ENCODE measurements at places on chromosomes 2 and 18.

DNA sequence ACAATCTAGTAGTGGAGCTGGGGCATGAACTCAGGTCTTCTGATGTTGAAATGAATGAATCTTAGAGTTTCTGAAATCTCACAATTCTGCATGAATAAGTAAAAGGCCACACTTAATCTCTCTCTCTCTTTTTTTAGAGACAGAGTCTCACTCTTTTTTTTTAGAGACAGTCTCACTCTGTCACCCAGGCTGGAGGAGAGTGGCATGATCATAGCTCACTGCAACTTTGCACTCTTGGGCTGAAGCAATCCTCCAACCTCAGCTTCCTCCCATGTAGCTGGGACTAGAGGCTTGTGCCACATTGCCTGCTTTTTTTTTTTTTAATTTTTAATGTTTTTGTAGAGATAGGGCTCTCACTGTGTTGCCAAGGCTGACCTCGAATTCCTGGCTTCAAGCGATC, 68.9 kb upstream of the THOC1 start:
- DNase-seq, result no peak

GRCh38 chr2:31138037-31138962, at the start of gene GALNT14:
Gene GALNT14, minus strand, starts transcription at chr2:31138440. Its CDS starts 354 bp downstream, at chr2:31138086.
- DNase-seq, result no peak

GRCh38 chr2:12286347-12286746, 430.4 kb upstream of the TRIB2 start:
- DNase-seq, result no peak

- no peak for DNase-seq
These were observed 168.8 kb downstream of the CDCA7 start for GRCh38 chr2:173523497-173523896.

- DNase-seq, result no peak
These were observed 14.3 kb downstream of the SULT1C4 start for GRCh38 chr2:108392029-108392428.

DNA sequence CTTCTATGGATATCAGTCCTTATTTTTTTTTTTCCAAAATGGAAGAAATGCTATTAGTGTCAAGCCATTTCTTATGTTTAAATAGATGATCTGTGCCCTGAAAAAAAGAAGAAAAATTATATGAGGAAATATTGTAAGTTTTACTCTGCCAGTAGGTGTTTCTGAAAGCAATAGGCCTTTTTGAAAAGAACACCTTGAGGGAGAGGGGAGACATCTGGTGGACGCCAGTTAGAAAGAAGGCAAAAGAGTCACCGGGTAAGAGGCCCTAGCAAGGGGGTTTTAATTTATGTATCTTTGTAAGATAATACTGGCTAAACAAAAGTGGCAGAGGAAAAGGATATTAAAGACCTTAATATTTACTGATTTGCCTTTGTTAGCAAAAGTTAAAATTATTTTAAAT, 56.1 kb downstream of the DYNAP start:
- no peak for DNase-seq

- peak; percentile 39 for DNase-seq
These were observed 1.0 kb upstream of the HDAC4 start for GRCh38 chr2:239401881-239402233.

DNA sequence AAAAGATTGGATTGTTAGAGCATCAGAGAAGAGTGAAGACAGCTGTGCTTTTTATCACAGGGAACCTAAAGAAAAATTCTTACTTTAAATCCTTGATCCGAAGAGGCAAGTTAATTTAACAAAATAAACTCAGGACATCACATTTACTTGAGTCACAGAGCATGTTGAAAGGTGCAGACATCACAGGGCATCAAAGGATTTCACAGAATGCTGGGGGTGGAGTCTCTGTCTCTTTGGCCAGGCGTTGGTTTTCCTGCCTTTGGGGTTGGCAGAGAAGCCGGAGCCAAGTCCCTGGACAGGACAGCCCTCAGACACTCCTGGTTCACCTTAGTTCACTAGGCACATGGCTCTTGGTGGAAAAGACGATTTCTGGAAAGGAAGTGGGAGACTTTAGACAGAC, 56.3 kb downstream of the SH3RF3 start:
- DNase-seq, result no peak

DNA sequence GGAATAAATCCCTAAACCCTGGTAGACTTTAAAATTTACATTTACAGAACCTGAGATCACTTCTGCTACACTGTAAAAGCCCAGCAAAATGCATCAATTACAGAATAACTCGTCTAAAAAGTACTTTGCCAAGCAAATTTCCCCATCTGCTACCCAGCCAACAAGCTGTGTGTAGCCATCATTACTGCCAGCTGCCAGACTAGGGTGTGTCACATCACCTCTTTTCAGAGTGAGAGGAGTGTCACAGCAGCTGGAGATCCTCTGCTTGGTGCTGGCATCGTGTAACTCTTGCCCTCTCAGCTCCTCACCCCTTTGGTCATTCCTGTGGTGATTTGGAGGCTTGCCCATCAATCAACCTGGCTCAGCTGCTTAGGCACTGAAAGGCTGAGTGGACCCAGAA, 340.4 kb upstream of the MMADHC start:
- no peak for DNase-seq

DNA sequence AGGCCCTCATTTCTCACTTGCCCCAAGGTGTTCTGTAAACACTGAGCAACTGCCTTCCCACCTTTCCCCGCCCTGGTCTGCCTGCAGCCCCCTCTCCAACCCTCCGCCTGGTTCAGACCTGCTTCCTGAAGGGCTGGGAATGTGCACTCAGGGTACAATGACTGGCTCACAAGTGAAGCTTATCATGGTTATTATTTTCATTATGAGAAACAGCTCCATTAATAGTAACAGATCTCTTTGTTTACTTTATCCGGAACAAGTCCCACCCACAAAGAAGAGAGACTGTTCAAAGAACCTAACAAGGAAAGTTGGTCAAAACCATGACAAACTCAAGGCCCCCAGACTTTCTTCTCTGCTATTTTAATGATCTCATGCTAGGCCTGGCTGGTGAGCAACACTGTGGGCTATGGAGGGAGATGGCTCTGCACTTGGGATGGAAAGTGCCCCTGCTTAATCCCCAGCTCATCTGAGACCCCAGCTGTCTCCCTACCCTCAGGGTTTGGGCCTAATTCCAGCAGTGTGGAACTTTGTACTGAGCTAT, 36.7 kb downstream of the ARHGAP25 start:
- no peak for DNase-seq

GRCh38 chr2:240644859-240645301, 19.6 kb downstream of the GPR35 start:
- DNase-seq, result no peak

- no peak for DNase-seq
These were observed 997.9 kb downstream of the TSN start for GRCh38 chr2:122753336-122753735.

- DNase-seq, result no peak
These were observed 74.9 kb upstream of the CELF4 start for GRCh38 chr18:37640504-37640903.

DNA sequence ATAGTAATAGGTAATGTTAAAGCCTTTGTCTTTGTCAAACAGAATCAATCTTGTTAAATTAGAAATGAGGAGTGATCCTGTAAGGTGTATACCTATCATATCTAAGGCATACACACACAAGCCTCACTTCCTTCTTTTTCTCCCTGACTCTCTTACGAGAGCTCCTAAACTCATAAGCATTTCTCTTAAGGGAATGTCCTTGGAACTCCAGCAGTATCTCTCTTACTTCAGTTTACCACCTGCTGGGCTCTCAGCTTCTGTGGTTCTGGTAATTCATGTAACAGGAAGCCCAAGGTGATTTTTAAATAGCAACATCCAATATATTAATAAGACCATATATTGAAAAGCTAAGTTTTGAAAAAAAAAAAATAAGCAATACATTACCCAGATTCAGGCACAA, 85.9 kb downstream of the UBE2E3 start:
- DNase-seq, result no peak

- no peak for DNase-seq
These were observed 27.7 kb downstream of the ITGA6 start for GRCh38 chr2:172455121-172455515.

DNA sequence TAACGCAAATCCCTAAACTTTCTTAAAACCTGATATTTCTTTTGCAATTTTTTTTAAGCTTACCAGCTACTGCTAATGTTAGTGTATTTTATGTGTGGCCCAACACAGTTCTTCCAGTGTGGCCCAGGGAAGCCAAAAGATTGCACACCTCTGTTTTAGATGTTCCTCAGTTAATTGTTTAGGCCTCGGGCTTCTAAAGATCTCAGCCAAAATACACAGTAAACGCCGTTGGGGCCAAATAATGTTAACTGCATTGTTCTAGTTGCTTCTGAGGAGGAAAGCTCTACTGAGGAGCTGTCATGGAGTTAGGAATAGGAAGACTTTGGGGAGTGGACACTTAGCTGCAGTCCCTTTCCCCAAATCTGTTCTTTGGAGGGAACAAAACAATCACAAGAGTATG, 2.0 kb downstream of the HSPE1 start:
- DNase-seq, result no peak

DNA sequence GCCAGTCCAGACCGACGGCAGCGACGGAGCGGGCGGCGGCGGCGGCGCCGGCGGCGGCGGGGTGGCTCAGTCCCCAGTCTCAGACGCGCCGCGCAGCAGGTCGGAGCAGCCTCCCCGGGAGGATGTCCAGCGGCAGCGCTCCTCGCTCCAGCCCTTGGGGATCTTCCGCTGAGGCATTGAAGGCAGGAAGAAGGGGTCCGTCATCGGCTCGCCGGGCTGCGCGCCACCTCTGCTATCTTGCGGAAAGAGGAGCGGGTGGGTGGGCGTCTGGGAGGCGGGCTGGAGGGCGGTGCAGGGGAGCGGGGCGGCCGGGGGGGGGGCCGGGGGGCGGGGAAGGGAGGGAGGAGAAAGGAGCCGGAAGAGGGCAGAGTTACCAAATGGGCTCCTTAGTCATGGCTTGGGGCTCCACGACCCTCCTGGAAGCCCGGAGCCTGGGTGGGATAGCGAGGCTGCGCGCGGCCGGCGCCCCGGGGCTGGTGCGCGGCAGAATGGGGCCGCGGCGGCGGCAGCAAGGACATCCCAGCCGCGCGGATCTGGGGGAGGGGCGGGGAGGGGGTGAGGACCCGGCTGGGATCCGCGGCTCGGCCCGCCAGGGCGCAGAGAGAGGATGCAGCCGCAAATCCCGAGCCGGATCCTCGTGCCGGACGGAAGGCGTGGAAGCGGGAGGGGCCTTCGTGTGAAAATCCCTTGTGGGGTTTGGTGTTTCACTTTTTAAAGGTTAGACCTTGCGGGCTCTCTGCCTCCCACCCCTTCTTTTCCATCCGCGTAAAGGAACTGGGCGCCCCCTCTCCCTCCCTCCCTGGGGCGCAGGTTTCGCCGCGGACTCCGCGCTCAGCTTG, at the start of gene NETO1:
TSS of gene NETO1 (minus strand) at position 242 of the 839 bp plus-strand sequence. CDS start 696 bp downstream, outside the sequence.
- no peak for DNase-seq

GRCh38 chr2:192544371-192544955, 349.7 kb upstream of the TMEFF2 start:
- no peak for DNase-seq

GRCh38 chr2:5387406-5387805, 304.8 kb upstream of the SOX11 start:
- no peak for DNase-seq

GRCh38 chr2:128492966-128493811, 174.5 kb upstream of the HS6ST1 start:
- DNase-seq, result no peak

- DNase-seq, result no peak
These were observed 466.1 kb downstream of the TGIF1 start for GRCh38 chr18:3916082-3916481.

- DNase-seq, result no peak
These were observed 49.1 kb upstream of the DOCK10 start for GRCh38 chr2:225091336-225091735.

- DNase-seq, result no peak
These were observed 72.5 kb upstream of the ID2 start for GRCh38 chr2:8609357-8609811.

- DNase-seq, result no peak
These were observed 410.7 kb upstream of the DSEL start for GRCh38 chr18:67926929-67927864.

DNA sequence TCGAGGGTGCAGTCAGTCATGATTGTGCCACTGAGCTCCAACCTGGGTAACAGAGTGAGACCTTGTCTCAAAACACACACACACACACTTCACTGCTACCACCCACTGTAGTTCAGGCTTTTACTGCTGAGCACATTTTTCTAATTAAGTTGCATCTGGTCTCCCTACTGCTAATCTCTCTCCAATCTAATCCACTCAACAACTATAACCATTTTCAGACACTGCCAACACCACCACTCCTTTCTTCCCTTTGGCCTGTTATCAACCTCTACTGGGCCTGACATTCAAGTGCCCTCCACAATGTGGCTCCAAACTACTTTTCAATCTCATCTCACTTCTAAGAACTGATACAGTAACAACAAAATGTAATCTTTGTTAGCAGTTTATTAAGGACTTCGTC, 44.8 kb downstream of the RMP24 start:
- no peak for DNase-seq

DNA sequence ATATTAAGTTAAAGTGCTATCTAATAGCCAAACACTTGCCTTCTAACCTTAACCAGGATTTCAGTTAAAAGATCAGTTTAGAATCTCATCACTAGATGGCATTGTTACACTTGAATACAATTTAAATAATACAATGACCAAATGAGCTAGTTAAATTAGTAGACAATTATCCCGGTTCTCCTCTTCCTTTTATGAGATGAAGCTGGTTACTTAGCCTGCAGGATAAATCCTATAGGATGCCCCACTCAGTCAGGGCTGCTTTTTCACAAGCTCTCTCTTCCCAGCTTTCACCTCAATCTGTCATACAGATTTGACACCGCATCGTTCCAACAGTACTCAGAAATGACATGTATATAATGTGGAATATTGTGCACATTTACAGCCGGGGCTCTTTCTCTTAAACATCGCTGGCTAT, 678.8 kb downstream of the KCNJ3 start:
- no peak for DNase-seq

DNA sequence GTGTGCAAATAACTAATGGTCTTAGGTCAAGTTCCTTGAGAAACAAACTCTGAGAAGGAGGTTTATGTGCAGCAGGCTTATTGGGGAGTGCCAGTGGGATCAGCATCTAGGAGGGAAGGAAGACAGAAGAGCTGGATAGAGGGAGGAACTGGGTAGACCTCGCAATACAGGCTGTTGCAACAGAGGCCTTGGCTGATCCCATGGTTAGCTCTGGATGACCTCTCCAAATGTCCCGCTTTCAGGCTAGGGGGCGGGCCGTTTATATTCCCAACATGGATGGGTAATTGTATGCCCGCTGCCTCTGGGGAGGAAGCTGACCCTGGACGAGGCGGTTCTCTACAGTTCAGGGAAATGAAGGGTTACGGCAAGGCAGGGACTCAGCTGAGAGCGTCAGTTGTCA, 14.7 kb upstream of the CAPN13 start:
- no peak for DNase-seq

DNA sequence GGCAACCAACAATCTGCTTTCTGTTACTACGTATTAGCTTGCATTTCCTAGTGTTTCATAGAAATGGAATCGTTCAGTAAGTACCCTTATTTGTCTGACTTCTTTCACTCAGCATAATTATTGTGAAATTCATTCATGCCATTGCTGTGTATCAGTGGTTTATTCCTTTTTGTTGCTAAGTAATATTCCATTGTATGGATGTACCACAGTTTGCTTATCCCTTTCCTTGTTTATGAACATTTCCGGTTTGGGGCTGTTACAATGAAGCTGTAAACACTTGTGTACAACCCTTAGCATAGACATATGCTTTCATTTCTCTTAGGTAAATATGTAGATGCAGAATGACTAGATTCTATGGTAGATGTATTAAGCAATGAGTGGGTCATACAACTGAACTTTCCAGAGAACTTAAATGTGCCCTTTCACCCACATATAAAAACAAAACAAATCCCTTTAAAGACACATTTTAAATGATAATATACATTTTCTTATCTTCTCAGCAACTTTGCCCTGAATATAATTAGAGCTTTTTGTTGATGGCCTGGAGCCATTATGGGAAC, 21.9 kb downstream of the FER1L5 start:
- no peak for DNase-seq

- DNase-seq, result no peak
These were observed 140.1 kb downstream of the ACOXL start for GRCh38 chr2:110872521-110872920.

Measured in stimulated activated CD4-positive, alpha-beta T cell treated with anti-CD3 and anti-CD28 coated beads, Interleukin-15, amount 100 ng/mL, for 48 hours (primary cell).